Dorsolateral prefrontal cortex (tissue), 122 donors: ENCODE measurements at places on chromosomes 4 and X. TPM values are rescaled to one million over a fixed set of nuclear protein-coding genes. Genes with fewer than 3 reads are reported as not detected.

POF1B gene
- not detected for total RNA-seq

FABP2 gene
- not detected for total RNA-seq

TSC22D3 gene
- 145 TPM for total RNA-seq

PGAM4 gene
- not detected for total RNA-seq

RAB40AL gene
- total RNA-seq, result 2.4 TPM

SMR3B gene
- total RNA-seq, result not detected

HPRT1 gene
- 62.1 TPM for total RNA-seq

- DNase-seq, result no peak
Observed at GRCh38 chrX:30812326-30812725, 76.7 kb downstream of the TAB3 start.

DNA sequence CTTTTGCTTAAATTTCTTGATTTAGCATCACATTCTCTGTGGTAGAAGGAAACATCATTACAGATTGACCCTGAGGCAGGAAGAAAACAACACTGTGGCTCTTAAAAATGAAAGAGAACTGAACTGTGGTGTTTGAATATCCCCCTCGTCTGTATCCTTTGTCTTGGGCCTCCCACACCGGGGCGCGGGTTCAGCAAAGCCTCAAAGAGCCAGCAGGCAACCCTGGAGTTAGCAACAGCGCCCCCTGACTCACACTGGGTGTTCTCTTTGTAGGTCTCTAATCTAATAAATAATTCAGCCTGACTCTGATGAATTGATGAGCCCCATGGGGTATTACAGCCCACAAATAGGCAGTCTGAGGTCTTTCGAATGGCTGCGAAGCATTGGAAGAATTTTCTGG lies 46.1 kb upstream of the CTSO start:
- peak; percentile 11 for DNase-seq

DNA sequence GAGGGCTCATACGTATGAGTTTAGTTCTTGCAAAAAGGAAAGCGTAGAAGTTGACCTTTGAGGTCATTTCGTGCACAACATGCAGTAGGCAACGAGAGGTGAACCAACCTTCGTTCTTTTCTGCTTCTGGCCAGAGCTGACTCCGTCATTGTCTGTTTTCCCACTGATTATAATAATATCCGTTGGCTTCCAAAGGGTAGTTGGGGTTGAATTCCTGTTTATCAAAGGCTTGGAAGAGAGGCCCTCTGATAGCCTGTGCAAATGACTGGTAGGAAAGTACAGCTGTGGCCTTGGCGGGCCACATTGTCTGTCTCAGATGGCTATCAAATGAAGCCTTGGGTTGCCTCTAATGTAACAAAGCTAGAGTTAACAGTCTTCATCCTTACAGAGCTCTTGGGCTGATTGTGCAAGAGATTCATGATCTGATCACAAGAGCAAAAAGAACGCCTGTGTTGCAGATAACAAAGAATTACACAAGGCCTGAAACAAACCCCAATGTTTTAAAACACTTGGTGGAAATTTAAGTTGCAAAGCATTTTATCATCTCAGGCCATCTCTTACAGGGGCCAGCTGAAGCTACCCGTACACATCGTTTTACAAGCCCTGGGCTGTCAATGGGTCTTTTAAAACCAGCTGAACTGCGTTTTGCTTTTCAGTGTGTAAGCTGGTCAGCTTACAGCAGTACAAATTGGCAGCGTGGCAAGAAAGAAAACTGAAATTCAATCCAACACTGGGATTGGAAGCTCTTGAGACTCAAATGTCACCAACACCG lies 46.1 kb upstream of the FAM9C start:
- DNase-seq, result no peak

- DNase-seq, result no peak
Observed at GRCh38 chr4:80798082-80798481, 232.4 kb upstream of the BMP3 start.

- DNase-seq, result no peak
Observed at GRCh38 chr4:32574803-32575202, 1854.6 kb downstream of the PCDH7 start.

DNA sequence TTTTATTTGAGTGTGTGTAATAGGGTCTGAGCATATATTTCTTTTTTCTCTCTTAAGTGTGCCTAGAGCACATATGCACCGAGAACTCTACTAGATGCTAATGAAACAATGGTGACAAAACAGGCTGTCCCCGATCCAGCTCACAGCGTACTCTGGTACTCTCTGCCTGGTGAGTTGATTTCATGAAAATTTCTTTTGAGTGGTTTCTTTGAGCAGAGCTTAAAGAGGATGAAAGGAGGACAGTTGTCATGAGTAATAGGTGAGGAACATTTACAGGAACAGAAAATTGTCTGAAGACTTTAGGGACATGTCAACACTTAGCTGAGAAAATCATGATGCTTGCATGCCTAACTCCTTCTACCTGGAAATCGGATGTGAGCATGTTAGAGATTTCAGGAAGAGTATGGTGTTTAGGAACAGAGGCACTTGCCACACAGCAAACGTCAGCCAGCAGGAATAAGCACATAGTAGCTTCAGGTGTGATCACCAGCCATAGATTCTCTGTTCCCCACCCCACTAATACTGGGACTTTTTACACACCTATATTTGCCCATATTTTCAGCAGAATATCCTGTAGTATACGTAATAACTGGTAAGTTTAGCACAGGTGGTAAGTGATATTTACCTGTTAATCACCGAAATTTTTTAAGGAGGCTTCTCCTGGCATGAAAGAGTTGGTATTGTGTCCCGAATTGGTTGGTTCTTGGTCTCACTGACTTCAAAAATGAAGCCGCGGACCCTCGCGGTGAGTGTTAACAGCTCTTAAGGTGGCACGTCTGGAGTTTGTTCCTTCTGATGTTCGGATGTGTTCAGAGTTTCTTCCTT lies 111.1 kb downstream of the ZNF330 start:
- no peak for DNase-seq

DNA sequence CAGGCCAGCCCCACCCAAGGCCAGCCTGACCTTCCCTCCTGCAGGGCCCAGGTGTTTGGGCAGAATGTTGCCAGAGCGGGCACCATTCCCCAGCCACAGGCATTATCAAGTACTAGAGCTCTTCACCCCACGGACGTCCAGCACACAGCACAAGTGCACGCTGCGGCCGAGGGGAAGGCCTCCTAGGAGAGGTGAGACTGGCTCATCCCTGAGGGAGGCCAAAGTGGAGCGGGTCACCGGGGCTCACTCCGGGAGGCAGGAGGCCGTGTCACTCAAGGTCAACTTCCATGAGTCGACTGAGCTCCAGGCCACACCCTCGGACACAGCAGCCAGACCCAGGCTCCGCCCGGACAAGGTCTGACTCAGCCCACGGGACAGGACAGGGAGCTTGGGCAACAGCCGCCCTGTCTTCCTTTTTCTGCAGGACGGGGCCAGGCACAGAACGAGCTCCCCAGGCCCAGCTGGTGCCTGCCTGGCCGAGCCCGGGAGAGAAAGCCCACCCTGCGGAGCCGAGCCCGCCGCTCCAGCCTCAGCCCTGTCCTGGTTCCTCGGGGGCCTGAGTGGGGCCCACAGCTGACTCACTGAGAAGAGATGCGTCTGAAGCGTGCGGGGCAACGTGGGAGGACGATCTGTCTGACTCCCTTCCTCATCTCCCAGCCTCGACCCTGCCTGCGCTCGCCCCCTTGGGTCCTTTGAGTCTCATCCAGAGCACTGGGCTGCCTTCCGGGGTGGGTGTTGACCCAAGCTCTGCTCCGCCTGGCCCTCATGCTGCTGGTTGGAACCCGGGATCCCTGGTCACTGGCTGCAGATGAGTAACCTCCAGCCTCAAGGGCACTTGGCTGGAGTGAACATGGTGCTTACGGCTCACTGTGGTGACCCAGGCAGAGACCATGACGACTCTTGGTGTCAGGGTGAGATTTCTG lies 1.6 kb downstream of the SLC49A3 start:
- DNase-seq, result peak; percentile 54

- no peak for DNase-seq
Observed at GRCh38 chr4:158016511-158016910, 156.3 kb downstream of the GASK1B start.
